H9 (cell line): ENCODE measurements at places on chromosomes 4 and X. TPM values are rescaled to one million over a fixed set of nuclear protein-coding genes. Genes with fewer than 3 reads are reported as not detected.

The DMD gene
- total RNA-seq: 3.8 and 4.3 TPM in 2 replicates

The GYPE gene
- total RNA-seq: not detected in 2 replicates

The MAPK10 gene
- 4.6 and 4.7 TPM in 2 replicates for total RNA-seq

The C4orf51 gene
- total RNA-seq: 2.7 and 6.0 TPM in 2 replicates

The CFAP99 gene
- total RNA-seq: 0.13 and 0.35 TPM in 2 replicates

The ZFYVE28 gene
- total RNA-seq: 0.98 and 1.2 TPM in 2 replicates

The PDZD4 gene
- 110 and 118 TPM in 2 replicates for total RNA-seq

The EDA2R gene
- 6.6 and 8.3 TPM in 2 replicates for total RNA-seq

The C4orf50 gene
- 0.17 and 0.18 TPM in 2 replicates for total RNA-seq

The MAGEA1 gene
- total RNA-seq: not detected in 2 replicates

The STK26 gene
- 95.8 and 99.2 TPM in 2 replicates for total RNA-seq

The RASSF6 gene
- 0.15 and 0.22 TPM in 2 replicates for total RNA-seq

The SLIT2 gene
- total RNA-seq: 1.3 and 1.5 TPM in 2 replicates

The AGTR2 gene
- not detected in 2 replicates for total RNA-seq

The IL13RA2 gene
- not detected in 2 replicates for total RNA-seq

The BEX1 gene
- total RNA-seq: 48.1 and 51.7 TPM in 2 replicates

The FAT1 gene
- 157 and 173 TPM in 2 replicates for total RNA-seq

The PTTG2 gene
- not detected in 2 replicates for total RNA-seq

The DIPK2B gene
- total RNA-seq: not detected in 2 replicates

The NCAPG gene
- total RNA-seq: 42.3 and 48.8 TPM in 2 replicates

The C4orf36 gene
- 1.8 and 2.2 TPM in 2 replicates for total RNA-seq

The CENPVL2 gene
- total RNA-seq: 2.8 TPM in 2 replicates

The DGAT2L6 gene
- total RNA-seq: not detected in 2 replicates

The MAP3K15 gene
- 1.2 and 1.3 TPM in 2 replicates for total RNA-seq

The PGAM4 gene
- 0.52 TPM in 1 of 2 replicates, not detected in the other for total RNA-seq

The GPRIN3 gene
- 0.48 and 0.53 TPM in 2 replicates for total RNA-seq

The TLR1 gene
- total RNA-seq: not detected in 2 replicates

The L1CAM gene
- total RNA-seq: 19.9 and 22.7 TPM in 2 replicates

The WFS1 gene
- total RNA-seq: 17.5 and 18.9 TPM in 2 replicates

The SCD5 gene
- 0.68 and 0.86 TPM in 2 replicates for total RNA-seq

The KCTD8 gene
- 0.94 and 1.1 TPM in 2 replicates for total RNA-seq

The CXorf49 gene
- total RNA-seq: not detected in 2 replicates

The ZNF630 gene
- total RNA-seq: 1.2 and 1.5 TPM in 2 replicates

The CXCL5 gene
- 9.2 and 10.8 TPM in 2 replicates for total RNA-seq

The QDPR gene
- 23.5 and 24.4 TPM in 2 replicates for total RNA-seq

The MMRN1 gene
- not detected in 2 replicates for total RNA-seq

The PPM1K gene
- 10.2 and 10.4 TPM in 2 replicates for total RNA-seq
